Stimulated activated naive CD4-positive, alpha-beta T cell (primary cell): ENCODE measurements at places on chromosomes 12 and 14.
A peak's percentile ranks its signal among the peaks of the same experiment; 100 is the strongest.

GRCh38 chr12:19288603-19289244 lies 150.6 kb upstream of the AEBP2 start:
- DNase-seq = no peak

GRCh38 chr12:91099836-91100235 lies 11.5 kb downstream of the LUM start:
- no peak for DNase-seq

GRCh38 chr12:46472144-46472705 lies 99.7 kb upstream of the SLC38A2 start:
- no peak for DNase-seq

DNA sequence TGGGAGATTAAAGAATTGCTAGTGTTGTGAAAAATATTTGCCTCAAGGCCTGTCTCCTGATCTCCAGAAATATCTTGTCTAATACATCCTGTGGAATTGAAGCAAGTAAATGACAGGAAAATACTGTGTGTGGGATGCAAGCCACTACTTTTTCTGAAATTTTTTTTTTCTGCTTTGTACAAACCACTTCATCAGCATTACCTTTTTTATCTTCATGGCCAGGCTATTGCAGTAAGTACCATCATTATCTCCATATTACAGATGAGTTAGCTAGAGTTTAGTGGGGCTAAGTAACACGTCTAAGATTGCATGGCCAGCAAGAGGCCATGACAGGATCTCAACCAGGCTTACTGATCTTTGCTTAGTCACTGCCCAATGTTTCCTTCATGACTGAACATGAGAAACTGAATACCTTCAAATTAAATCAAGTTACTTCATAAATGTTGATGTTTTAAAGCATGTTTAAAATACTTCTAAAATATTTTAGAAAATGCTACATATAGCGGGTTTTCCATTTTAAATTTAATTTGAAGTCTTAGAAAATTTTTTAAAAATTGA lies 273.7 kb downstream of the SLC6A15 start:
- DNase-seq = no peak

DNA sequence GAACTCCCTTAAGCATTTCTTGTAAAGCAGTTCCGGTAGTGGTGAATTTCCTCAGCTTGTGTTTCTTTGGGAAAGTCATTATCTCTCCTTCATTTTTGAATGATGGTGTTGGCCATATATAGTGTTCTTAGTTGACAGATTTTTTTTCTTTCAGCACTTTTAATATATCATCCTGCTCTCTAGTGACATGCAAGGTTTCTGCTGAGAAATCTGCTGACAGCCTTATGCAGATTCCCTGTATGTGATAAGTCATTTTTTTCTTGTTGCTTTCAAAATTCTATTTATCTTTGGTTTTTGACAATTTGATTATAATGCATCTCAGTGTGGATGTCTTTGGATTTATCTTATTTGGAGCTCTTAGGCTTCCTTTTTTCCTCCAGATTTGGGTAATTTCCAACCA lies 135.7 kb downstream of the PTPRO start:
- DNase-seq = no peak

- peak; percentile 5 for DNase-seq
Observed at GRCh38 chr14:75979071-75979571, 2.7 kb downstream of the TGFB3 start.

GRCh38 chr14:91202234-91202974 lies 42.1 kb downstream of the GPR68 start:
- no peak for DNase-seq

DNA sequence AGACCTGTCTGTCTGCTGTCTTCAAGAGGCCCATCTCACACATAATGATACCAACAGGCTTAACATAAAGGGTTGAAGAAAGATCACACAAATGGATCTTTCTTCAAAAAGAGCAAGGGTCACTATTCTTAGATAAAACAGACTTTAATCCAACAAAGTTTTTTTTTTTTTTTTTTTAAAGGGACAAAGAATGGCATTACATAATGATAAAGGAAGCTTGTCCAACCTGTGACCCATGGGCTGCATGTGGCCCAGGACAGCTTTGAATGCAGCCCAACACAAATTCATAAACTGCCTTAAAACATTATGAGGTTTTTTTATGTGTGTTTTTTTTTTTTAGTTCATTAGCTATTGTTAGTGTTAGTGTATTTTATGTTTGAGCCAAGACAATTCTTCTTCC lies 6.8 kb upstream of the FAM186B start:
- no peak for DNase-seq

GRCh38 chr12:100024974-100025555 lies 40.3 kb upstream of the ANKS1B start:
- DNase-seq = no peak

DNA sequence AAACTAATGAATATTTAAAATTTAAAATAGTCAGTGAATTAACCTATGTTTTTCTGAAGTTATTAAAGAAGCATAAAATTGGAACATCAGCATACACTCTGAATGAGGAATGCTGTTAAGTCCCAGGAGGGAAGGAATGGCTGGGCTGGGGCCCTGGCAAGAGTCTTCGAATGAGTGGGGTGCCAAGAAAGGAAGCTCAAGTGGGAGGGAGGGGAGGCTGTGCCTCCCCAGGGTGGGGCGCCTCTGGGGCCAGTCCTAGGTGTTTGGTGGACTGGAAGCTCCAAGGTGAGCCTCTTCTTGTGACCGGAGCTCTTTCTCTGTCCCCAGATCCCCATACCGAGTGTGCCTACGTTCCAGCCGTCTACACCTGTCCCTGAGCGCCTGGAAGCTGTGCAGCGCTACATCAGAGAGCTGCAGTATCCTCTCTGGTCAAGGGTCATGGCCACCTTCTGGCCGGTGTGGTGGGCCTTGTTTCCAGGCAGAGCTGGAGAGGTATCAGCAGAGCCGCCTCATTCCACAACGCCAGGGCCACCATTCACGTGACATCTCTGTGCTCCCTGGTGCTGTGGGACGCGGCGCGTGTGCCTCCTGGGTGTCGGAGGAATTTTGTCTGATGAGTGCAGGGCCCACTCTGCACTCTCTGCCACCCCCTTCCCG lies 8.5 kb downstream of the VASH1 start:
- DNase-seq = no peak

- DNase-seq = no peak
Observed at GRCh38 chr12:132078190-132078589, 65.9 kb downstream of the DDX51 start.

GRCh38 chr12:116933091-116933490 lies 22.3 kb downstream of the FBXW8 start:
- DNase-seq = no peak

DNA sequence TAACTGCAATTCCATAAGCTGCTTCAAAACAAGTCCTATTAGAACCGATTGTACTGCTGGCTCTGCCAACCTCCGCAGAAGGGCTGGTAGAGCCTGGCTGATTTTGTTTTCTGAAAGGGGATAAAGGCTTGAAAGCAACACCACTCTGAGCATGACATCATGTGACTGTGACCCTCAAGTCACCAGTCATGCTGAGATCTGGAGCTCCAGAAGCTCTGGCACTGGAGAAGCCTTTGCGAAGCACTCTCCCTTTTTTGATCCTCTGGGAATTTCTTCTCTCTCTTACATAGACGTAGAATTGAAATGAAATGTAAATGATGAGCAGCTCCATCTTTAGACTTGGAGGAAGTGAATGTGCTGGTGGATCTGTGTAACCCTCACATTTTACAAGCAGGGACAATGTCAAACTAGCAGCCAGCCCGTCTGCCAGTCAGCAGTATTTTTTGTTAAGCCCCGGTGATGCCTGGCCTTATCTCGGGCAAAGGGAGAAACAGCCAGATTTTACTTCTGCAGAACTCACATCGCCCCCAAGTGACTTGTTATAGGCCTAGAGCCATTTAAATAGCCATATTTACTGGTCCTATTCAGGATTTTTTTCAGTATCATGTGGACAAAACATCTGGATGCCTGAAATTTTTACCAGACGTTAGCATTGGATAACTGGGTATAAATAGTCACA lies 112.1 kb upstream of the NPAS3 start:
- no peak for DNase-seq

DNA sequence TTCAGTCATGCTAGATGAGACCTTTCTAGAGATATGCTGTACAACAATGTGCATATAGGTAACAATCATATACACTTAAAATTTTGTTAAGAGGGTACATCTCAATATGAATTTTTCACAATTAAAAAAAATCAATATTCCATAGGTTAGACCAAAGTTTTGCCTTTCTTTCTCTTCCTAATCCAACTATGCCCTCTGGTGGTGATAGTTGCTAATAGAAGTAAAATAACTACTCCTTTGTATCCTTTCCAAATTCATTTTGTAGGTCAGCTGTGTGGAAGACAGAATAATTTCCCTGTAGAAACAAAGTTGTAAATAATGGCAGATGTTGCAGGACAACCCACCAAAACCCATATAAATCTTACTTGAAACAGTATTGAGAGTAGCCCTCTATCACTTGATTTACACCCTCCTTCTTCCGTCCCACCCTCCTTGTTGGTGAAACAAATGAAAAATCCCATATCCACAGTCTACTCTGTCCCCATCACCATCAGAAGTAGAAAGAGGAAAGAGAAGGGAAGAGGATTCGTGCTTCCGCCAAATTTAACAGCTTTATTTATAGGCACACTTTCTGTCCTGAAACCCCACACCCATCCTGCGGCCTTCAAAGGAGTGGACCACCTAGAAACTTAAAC lies 34.2 kb upstream of the KICS2 start:
- DNase-seq = peak; percentile 61

GRCh38 chr12:54160769-54161480 lies 27.9 kb downstream of the SMUG1 start:
- no peak for DNase-seq

DNA sequence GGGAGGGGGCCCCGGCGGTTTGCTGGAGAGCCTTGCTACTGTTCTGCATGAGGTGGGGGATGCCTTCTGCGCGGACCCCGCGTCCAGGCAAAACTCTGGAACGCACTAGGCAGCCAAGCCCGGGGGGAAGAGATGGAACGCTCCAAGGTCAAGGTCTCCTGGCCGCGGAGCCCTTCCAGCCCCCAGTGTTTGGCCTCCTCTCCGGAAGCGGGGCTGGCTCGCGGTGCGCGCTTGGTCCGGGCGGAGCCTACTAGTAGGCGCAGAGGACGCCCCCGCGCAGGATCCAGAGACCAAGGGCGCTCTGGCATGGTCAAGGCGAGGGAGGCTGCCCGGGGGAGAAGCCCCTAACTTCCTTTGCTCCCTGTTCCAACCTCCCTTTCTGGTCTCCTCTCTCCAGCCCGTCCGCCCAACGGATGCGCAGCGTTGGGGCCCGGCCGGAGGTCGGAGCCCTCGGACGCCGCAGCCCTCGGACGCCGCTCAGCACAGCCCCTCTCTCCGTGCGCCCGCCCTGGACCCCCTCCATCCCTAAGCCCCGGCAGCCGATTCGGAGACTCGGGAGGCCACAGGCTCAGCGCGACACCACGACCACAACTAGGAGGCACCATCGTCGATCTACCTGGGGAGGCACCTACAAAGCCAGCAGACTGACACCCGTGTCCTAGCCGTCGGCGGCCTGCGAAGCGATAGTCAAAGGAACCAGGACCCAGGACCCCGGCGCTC lies 669 bp upstream of the KCNK13 start:
- no peak for DNase-seq

DNA sequence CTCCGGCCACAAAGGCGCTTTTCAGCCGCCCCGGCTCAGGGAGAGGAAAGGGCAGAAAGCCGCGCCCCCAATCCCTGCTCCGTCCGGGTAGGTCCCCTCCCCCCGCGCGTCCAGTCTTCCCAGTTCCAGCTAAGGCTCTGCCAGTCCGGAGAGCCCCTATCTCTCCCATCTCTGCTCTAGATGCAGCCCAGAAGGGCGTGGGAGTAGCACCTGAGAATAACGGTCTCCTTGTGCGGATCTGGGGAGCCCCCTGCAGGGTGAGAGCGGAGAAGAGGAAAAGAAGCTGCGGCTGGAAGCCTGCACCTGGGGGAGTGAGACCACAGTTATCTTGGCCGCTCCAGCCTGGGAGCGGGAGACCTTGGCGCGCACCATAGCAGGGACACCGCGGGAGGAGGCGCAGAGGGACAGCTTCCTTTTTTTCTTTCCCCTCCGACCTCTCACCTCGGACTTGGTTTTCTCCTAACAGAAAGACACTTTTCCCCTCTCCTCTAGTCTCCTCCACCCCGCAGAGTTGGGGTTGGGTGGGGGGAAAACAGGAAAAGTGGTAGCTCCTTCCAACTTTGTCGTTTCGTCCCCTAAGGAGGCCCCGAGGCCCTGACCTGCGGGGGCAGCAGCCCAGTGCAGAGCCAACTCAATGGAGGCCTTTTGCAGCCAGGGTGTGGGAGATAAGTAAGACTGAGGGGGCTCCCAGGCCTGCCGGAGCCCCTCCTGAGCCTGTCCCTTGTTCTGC lies 2.4 kb downstream of the DHH start:
- peak; percentile 33 for DNase-seq

- no peak for DNase-seq
Observed at GRCh38 chr12:1812650-1813302, 7.6 kb upstream of the LRTM2 start.

GRCh38 chr12:6163416-6164060 lies 36.7 kb upstream of the CD9 start:
- DNase-seq = no peak

DNA sequence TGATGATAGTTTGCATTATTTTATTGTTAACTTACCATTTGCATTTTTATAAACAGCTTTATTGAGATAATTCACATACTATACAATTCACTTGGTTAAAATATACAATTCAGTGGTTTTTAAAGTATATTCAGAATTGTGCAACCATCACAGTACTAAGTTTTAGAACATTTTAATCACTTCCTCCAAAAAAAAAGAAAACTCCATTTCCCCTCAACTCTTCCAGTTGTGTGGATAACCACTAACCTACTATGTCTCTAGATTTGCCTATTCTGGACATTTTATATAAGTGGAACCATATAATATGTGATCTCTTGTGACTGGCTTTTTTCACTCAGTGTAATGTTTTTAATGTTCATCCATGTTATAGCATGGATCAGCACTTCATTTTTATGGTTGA lies 41.3 kb downstream of the WNK1 start:
- no peak for DNase-seq

- DNase-seq = no peak
Observed at GRCh38 chr14:75429562-75429961, 1.7 kb downstream of the JDP2 start.

GRCh38 chr14:56608689-56609088 lies 29.1 kb downstream of the TMEM260 start:
- DNase-seq = no peak

- DNase-seq = no peak
Observed at GRCh38 chr12:125284945-125285685, 219.9 kb downstream of the AACS start.

- no peak for DNase-seq
Observed at GRCh38 chr14:95948558-95948981, 71.9 kb downstream of the TUNAR start.

DNA sequence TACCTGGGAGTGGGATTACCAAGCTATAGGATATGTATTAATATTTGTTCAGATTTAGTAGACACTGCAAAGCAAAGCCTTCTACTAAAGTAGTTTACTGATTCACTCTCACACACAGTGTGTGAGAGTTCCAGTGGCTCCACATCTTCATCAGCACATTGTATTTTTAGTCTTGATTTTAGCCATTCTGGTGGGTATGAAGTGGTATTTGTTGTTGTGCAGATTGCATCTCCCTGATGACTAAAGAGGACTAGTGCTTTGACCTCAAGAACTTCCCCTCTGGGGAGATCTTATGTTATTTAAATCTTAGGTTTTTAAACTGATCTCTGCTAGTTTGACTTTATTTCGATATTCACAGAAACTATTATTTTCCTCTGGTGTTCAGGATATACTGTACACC lies 479.7 kb upstream of the RGS6 start:
- DNase-seq = no peak

- DNase-seq = no peak
Observed at GRCh38 chr14:102633906-102634595, 41.6 kb downstream of the RCOR1 start.
